AML-193 (cell line): ENCODE measurements at places on chromosomes 1 and 21.
A peak's percentile ranks its signal among the peaks of the same experiment; 100 is the strongest.

- no peak for DNase-seq
Observed at GRCh38 chr1:155103325-155103724, 24.4 kb upstream of the EFNA1 start.

DNA sequence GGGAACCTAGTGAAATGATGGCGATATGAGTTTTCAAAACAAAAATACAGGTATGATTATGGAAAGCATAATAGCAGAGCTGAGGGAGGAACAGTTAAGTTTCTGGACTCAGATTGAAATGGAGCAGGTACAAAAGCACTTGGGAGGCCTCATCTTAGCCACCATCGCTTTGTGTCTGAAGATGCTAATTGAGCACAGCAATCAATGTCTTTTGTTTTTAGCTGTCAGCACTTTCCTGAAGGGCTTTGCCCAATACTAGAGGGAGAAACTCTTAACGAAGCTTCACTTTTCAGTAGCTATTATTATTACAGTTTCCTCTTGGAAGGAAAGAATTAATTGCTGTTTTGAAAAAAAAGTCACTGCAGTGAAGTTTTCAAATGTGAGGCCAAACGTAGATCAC lies 348.7 kb downstream of the RWDD3 start:
- no peak for DNase-seq

- peak; percentile 86 for DNase-seq
Observed at GRCh38 chr1:223870617-223871574, 25.1 kb upstream of the TP53BP2 start.

- no peak for DNase-seq
Observed at GRCh38 chr1:193658691-193659090, 472.3 kb upstream of the B3GALT2 start.

DNA sequence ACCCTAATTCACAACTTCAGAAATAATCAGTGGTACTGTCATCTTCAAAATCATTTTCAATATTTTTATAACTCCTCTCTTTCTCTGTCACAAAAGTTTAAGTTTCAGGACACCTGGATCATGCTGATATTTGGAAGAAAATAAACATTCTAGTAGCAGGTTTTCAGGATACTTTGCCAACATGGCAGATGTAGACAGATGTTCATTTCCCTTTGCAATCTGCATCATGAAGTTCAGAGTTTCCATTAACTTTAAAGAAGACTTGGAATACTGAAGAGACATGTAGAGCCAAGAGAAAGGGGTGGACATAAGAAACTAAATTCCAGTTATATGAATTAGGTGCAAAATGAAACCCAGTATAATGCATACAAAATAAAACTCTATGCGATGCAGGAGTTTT lies 218.1 kb downstream of the USH2A start:
- no peak for DNase-seq

- peak; percentile 58 for DNase-seq
Observed at GRCh38 chr1:59699227-59699847, 115.4 kb upstream of the HOOK1 start.

- no peak for DNase-seq
Observed at GRCh38 chr1:53090227-53091147, 28.5 kb downstream of the PODN start.

GRCh38 chr1:181499825-181500224 lies 16.5 kb downstream of the CACNA1E start:
- no peak for DNase-seq
